ENCODE measurements at places on chromosomes 7 and 10.

GRCh38 chr7:143374561-143374960 lies 6.6 kb upstream of the ZYX start:
- no peak for DNase-seq

GRCh38 chr7:143321734-143322133 lies 5.8 kb downstream of the CLCN1 start:
- no peak for DNase-seq

- DNase-seq: no peak
Observed at GRCh38 chr7:20906801-20907453, 120.2 kb upstream of the SP8 start.

DNA sequence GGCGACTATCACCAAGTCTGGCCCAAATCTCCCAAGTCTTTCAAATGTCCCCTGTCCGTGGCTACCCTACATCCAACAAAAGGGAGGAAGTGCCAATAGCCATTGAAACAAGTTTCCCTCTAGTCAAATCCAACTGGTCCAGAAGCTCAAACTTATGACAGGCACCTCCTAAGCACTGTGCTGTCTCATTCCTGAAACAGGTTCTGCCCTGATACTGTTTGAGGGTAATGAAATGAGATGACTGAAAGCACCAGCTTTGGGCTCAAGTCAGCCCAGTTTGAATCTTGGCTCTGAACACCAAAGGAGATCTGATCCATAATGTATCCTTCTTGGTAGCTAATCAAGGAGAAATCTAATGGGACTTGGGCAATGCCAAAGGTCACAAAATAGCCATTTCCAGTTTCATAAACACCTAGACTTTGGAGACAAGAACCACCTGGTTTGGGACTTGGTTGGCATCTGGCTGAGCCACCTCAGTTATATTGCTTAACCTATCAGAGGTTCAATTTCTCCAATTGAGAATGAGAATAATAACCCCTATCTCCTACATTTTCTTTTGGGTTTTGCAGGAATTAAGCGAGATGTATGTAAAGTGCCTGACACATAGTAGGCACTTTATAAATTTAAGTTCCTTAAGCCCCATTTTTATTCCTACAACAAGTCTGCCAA lies 34.7 kb upstream of the ARID5B start:
- DNase-seq: no peak

- no peak for DNase-seq
Observed at GRCh38 chr10:132960631-132961419, 18.5 kb upstream of the CFAP46 start.

- no peak for DNase-seq
Observed at GRCh38 chr7:16171928-16172327, 249.4 kb downstream of the CRPPA start.

DNA sequence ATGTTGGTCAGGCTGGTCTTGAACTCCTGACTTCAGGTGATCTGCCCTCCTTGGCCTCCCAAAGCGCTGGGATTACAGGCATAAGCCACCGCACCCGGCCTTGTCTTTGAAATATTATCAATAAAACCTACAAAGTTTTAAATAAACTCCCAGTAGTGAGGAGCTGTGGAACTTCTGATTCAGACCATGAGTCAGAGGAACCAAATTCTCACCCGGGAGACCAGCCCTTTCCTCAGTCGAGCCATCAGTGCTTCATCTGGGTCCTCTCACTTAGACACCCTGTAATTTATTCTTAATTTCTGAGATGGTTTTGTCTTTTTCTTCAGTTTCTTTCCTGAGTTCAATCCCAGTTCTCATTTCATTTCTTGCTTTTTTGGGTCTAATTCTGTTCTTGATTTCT lies 68.6 kb downstream of the DYNC2I1 start:
- no peak for DNase-seq

DNA sequence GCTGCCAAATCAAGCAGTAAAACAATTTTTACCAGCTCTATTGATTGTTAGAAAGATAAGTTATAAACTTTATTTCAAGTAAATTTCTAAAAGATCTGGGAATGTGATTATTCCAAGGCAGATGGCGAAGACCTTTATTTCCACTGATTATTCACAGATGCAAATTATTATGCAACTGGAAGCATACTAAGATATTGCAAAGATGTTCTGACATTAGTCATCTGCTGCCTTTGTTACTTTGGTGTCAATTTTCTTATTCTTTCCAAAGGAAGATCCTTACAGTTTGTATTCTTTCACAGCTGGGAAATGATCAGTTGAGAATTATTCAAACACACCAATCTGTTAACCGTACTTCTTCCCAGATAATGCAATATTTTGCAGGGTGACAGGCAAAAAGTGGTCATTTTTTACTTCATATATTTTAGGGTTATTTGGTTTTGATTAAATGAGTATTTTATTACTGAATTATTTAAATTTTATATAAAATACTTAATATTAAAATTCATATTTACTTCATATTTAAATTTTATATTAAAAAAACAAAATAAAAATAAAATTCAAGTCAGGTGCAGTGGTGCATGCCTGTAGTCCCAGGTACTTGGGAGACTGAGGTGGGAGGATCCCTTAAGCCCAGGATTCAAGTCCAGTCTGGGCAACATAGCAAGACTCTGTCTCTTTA lies 171.3 kb downstream of the FZD1 start:
- no peak for DNase-seq

GRCh38 chr7:68730194-68730593 lies 868.1 kb upstream of the AUTS2 start:
- DNase-seq: no peak

- DNase-seq: no peak
Observed at GRCh38 chr10:82037076-82037475, 162.1 kb downstream of the NRG3 start.

- no peak for DNase-seq
Observed at GRCh38 chr10:3639546-3639945, 145.5 kb downstream of the KLF6 start.

- DNase-seq: no peak
Observed at GRCh38 chr10:70856454-70856853, 31.9 kb downstream of the PCBD1 start.

DNA sequence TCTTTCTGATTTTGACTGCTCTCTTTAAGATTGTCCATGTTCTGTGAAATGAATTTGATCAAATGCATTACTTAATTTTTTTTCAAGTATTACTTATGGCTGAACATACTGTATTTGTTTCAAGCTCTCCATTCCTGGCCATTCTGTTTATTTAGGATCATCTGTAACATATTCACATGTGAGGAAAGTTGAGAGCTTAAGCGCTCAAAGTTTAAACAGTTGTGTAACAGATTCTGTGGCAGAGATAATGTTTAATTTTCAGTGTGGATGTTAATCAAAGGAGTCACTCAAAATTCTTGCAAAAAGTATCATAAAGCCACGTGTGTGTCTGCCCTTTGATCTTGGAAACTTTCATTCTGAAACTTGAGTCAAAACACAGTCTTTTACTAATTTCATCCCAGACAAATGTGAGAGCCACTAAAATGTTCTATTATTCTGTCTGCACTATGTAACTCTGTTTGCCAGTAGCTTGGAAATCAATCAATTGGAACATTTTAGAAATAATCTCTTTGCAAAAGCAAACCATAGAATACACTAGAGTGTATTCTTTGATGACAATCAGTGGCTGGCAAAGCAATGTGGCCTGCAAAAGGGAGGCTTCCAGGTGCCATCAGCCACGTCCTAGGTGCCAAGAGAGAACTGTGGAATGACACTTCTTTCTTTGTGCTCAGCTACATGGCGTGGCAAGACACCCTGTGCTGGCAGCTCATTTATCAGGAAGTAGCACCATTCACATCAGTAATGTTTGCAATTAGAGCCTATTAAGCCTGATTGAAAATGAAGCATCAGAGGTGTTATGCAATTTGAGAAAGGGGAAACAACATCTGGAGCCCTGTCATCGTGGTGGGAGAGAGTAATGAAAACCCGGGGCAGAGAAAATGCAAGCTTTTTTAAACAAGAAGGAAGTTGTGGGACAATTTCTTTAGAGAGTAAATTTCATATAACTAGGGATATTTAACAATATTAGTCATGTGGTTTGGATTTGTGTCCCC lies 40.9 kb downstream of the ARL5B start:
- no peak for DNase-seq

DNA sequence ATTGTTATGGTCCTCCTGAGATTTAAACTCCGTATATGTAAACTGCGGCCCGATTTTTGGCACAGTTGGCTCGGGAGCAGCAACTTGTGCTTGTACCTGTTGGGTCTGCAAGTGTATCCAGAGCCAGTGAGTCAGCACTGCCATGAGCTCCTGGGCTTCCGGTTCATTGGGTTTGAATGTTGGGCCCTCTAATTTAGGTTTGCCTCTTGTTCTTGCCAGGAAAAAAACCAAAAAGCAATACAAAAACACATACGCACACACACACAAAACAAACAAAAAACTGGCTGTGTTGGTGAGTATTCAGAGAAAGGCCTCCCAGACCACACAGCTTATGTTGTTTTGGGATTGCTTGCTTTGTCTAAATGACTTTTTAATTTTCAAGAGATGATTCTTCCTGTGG lies 26.3 kb downstream of the SND1 start:
- DNase-seq: no peak

DNA sequence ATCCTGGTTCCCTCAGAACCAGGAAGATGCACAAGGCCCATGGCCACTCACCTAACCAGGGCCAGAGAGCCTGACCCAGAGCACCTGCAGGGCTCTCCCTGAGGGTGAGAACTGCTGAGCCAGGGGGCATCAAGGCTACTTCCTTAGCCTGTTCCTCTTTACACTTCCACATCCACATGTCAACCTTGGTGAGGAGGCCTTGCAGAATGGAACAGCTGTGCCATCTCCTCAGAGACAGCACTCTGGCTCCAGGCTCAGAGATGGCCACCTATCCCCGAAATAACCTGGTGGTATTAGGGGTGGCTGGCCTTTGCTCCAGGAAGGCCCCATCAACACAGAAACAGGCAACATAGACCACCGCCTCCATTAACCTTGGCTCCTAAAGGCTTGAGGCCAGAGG lies 473.0 kb downstream of the RPS24 start:
- no peak for DNase-seq

GRCh38 chr10:43671659-43672531 lies 23.2 kb upstream of the ZNF32 start:
- DNase-seq: no peak

DNA sequence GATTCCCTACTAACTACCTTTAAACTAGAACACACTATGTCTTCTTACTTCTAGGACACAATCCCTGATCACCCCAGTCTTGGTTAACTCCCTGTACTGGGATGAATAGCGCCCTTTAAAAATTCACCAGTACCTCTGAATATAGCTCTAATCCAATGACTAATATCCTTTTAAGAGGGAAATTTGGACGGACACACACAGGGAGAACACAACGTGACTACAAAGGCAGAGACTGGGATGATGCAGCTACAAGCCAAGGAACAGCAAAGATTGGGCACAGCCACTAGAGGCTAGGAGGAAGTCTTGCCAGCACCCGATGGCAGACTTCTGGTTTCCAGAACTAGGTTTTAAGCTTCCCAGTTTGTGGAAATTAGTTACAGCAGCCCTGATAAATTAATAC lies 81.4 kb downstream of the MALSU1 start:
- no peak for DNase-seq

DNA sequence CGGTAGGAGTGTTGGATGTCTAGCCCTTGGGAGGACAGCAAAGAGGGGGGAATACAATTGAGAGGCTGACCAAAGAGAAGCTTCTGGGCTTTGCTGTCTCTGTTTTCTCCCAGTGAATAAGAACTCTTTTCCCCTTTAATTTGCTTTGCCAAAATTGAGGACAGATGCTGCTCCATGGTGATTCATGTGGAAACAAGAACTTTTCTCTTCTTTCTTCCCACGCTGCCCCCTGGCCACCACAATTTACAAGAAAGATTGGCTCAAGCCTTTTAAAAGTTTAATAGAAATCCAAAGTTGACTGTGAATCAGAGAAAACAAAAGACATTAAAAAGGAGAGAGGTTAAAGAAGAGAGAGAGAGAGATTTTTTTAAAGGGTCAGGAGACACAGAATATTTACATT lies 49.0 kb downstream of the PRR15 start:
- DNase-seq: no peak

- no peak for DNase-seq
Observed at GRCh38 chr10:113086282-113086681, 136.2 kb downstream of the TCF7L2 start.

DNA sequence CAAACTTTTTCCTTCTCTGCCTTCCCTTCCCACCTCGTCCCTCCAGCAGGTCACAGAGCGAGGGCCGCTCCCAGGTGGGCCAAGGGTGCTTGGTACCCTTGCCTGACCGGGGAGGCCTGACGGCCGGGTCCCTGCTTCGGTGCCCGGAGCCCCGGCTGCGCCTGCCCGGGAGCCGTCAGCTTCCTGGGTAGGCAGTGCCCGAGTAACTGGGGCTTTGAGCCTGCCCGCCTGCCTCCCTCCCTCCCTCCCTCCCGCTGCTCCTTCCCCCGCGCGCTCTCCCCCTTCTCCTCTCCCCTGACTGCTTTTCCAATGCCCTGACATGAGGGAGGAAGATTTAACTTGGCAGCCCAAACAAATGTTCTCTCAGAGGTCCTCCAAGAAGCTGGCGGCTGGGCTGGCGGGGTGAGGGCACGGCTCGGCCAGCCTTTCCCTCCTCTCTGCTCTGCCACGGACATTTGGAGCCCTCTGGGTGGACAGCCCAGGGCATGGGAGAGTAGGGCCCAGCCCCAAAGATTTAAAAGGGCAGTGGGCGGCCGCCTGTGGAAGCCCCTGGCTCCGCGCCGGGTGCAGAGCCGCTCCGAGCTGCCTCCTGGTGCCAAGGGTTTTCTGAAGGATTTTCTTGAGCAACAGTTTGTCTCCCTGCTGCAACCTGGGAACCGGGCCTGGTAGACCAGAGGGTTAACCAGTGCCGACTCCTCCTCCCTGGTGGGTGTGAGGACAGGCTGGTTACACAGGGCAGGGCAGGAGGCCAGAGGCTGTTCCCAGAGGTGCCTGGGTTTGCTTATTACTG lies 2.0 kb downstream of the ZMIZ1 start:
- DNase-seq: no peak

DNA sequence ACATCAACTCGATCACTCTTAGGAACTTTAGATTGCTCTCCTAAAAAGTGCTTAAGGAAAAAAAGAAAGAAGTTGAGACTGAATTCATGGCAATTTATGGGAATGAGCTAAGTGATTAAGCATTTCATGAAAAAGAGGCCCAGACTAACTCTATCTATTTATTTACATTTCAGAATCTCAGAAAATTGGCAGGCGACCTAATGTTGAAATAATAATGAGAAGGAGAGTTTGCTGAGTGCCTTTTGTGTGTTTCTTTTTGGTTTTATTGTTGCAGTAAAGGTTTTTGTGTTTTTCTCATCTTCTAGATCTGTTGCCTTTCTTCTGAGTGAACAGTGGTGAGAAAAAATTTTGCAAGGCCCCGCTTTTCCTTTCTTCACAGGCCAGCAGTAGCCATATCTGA lies 3.8 kb downstream of the GRK5 start:
- no peak for DNase-seq

DNA sequence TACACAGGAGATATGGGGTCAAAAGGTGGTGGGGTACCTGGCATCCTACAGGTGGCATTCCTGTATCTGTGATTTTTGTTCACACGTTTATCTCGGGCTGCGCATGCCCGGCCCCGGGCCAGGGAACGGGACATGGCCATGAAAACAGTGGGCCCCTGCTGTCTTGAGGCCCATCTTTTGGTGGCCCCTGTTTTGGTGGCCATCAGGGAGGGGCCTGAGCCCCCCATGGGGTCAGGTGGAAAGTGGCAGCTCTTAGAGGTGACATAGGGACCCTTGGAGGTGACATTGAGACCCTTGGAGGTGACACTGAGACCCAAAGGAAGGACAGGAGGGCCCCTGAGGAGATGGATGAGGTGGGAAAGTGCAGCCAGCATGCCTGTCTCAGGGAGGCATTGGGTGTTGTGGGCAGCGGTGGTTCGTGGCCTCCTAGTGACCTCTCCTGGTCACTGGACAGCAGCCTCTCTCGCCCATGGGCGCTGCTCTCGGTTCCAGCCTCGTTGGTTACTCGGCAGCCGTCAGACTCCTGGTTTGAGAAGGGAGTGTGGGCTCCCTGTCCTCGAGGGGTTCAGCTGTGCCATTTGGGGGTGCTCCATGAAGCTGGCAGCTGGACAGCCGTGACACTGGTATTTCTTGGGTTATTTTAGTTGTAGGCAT lies 39.9 kb downstream of the INPP5A start:
- DNase-seq: no peak
